ENCODE measurements at places on chromosomes 16 and 17.

DNA sequence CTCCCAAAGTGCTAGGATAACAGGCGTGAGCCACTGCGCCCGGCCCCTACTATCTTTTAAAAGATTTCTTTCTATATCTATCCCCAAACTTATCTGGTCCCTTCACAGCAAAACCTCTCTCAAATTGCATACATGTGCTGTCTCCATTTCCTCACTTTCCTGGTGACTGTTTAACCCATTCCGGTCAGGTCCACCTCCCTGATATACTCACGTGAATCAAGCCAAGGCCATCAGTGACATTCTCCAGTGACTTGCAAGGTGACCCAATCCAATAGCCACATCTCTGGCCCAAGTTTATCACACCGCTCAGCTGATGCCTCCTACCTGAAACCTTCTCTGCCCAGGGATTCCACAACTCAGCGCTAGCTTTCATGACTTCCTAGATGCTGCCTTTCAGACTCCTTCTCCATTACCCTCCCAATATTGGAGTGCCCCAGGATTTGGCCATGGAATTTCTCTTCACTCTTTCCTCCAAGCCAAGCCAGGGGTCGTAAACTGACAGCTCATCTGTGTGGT is 1.4 kb upstream of the CTCF start:
- DNase-seq, result no peak

DNA sequence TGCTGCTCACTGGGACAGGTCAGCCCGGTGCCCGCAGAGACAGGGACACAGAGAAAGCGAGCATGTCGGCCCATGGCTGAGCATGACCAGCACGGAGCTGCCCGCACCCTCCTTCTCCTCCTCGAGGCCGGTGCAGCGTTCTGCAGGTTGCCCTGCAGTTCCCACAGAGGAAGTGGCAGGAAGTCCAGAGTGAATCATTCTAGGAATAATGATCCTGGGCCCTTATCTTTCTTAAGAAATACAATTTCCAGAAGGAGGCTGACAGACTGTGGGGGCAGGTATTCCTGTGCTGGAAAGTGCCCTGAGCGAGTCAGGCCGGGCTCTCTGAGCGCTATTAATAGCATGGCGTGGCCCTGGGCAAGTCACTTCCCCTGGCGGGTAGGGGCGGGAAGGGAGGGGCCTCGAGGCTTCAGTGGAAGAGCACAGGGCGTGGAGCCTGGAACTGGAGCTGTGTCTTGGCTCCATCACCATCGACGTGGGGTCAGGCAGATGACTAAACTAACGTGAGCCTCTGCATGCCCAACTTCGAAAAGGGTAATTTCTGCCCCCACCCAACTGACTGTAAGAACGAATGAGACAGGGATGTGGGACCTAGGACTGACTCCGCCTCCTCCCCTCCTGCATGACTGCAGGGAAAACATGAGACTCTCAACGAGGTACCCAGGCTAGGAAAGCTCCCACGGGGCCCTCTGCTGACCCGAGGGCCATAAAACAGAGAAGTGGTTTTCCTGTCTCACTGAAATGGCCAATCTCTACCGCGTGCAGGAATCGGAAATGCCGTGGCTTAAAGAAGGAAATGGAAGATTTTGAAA is 9.8 kb downstream of the TMEM204 start:
- DNase-seq, result no peak

DNA sequence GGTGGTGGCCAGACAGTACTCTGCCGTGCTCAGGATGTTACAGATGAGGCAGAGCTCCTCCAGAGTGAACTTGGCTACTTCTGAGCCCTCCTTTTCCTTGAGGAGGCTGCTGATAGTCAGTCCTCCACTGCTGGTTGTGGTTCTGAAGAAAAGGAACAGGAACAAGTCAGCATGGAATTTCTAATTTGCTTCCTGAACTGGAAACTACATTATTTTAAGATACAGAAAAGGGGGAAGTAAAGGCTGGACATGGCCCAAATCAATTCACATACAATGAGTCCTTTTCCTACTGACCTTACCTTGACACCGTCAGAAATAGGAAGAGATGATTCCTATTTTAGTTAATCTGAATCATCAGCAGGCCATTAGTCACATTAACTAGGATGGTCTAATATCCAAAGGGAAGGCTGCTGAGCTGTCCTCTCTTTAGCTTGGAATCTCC is 154.2 kb downstream of the VPS53 start:
- no peak for DNase-seq

- no peak for DNase-seq
Measured at GRCh38 chr17:18016426-18016825, 22.5 kb downstream of the ATPAF2 start.

DNA sequence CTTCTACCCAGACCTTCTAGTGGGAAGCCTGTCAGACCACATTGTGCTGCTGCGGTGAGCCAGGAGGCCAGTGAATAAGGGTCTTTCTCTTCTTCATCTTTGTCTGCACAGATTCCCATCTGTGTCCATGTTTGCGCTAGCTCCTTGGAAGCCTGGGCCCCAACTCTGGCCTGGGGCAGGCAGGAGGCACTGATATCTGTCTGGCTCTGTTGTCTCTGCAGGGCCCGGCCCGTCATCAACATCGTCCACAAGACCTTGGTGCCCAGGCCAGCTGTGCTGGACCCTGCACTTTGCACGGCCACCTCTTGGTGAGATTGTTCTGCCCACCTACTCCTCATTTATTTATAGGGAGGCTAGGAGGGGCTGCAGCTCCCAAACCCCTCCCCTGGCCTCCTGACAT is 18.3 kb downstream of the ITGA3 start:
- DNase-seq, result no peak

GRCh38 chr16:77723108-77723514 is 797 bp downstream of the NUDT7 start:
- no peak for DNase-seq

- DNase-seq, result no peak
Measured at GRCh38 chr17:74082886-74083285, 120.6 kb upstream of the RPL38 start.

DNA sequence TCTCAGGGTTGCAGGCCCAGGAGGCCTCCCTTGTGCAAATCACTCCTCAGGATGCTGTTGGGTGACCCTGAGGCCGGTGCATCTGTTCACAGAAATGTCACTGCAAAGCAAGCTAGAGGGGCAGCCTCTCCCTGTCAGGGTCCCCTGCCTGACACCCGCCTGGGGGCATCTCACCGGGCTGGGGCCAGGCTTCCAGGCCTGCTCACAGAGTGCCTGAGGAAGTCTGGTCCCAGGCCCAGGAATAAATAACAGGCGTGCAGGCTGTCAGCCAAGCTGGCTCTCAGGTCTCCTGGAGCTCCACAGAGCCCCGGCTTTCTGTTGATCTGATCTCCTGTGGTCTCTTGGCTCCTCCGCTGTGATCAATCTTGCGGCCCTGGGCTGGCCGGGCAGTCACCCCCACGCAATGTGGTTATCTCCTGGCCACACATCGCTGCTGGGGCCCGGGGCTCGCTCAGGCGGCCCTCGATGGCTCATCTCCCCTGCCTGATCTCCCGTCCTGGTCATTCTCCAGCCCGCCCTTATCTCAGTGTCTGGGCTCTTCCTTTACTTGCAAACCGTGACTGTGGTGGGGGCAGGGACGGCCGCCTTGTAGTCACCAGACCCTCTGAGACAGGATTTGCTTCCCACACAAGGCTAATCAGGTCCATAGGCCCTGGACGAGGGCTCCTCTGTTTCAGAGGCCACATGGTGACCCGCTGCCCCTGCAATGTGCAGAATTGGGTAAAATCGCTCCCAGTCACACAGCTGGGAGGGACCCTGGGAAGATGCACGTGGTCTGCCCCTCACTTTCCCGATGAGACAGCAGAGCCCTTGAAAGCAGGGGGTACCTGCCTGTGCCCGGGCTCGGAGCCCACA is 231.2 kb upstream of the GSE1 start:
- DNase-seq, result no peak

- no peak for DNase-seq
Measured at GRCh38 chr17:4074831-4075495, 67.9 kb downstream of the ZZEF1 start.

DNA sequence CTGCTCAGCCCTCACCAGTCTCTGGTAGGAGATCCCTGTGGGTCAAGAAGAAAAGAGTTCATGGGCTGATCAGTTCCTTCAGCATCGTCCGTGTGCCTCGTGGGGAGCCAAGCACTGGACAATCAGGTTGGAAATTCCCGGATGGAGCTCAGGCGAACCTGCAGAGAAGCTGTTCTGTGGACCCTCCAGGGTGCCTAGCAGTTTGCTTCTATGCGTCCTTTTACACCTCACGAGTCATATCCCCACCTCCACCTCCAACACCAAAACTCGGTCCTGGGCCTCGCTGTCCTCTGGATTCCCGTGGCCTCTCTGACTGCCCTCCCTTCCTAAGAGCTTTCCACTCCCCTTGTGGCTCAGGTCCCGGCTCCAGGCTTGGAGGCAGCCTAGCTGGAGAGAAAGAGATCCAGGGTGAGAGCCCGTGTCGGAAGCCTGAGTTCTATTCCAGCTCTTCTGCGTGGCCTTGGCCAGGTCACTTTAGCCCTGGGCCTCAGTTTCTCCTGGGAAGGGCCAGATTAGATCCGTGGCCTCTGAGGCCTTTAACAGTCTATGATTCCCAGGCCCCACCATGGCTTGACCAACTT is 26.2 kb upstream of the PIK3R6 start:
- no peak for DNase-seq

- DNase-seq, result no peak
Measured at GRCh38 chr17:12726131-12726530, 60.4 kb downstream of the MYOCD start.

DNA sequence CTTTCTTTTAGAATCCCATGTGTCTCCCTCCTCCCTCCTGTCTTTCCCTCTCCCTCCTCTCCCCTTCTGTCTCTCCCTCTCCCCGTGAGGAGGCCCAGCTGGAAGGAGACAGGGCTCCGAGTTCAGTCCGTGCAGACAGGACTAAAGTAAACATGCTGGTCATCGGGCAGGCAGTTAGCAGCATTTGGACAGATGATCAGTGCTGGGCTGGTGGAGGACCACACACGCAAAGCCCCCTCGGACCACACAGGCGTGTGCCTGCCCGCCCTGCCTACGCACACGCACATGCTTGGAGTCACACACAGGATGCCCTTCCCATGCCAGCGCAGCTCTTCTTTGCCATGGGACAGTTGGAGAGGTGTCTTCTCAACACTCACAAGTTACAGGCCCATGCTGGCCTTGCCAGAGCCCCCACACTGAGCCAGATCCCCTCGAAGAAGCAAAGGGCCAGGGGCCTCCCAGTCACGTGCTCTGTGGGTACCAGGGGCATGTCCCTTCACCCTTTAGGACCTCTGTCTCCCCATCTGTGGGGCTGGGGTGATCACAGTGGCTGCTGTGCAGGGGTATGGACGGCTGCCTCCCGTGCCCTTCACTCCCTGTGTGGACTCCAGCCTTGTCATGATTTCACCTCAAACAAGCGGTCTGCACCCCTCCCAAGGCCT is 215.7 kb upstream of the FOXF1 start:
- DNase-seq, result no peak

DNA sequence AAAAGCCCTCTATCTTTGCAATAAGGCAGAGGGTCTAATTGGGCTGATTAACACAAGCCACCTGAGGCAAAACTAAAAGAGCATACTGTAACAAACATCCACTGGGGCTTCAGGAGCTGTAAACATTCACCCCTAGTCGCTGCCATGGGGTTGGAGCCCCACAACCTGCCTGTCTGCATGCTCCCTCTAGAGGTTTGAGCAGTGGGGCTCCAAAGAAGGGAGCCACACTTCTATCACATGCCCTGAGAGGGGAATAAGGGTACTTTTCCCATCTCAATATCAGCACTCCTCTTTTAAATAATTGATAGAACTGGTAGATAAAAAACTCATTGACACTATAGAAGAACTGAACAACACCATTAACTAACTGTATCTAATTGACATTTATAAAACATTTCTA is 130.1 kb upstream of the COX10 start:
- no peak for DNase-seq

DNA sequence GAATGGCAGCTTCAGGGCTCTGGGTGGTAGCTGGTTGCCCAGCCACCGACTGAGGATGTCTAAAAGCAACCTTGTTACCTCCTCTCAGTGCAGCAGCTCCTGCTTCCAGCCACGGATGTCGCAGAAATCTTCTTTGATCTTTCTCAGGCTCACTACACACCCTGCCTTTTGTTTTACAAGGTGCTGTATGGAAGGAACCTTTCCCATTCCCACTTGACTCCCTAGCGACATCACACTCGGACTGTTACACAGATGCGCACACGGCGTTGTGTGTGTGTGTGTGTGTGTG is 135.8 kb upstream of the CPHXL start:
- DNase-seq, result no peak

GRCh38 chr16:1439058-1439698 is 5.2 kb downstream of the CCDC154 start:
- no peak for DNase-seq

GRCh38 chr16:81478876-81479511 is 34.4 kb downstream of the CMIP start:
- no peak for DNase-seq

DNA sequence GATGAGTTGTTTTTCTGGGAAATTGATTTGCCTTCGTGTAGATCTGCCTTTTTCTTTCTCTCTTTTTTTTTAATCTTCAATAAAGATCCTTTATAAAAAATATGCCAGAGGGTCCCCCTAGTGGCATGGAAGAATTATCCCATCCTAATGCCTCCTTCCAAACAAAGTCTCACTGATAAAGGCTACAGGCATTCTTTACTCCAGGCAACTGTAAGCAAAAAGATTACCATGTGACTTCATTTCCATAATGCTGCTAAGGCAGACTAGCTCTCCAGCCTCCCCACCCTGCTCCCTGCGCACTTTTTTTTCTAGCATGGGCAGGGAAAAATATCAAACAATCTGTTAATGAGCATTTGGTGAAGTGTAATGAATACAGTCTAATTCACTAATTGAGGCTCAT is 220.2 kb upstream of the CDH8 start:
- DNase-seq, result no peak

DNA sequence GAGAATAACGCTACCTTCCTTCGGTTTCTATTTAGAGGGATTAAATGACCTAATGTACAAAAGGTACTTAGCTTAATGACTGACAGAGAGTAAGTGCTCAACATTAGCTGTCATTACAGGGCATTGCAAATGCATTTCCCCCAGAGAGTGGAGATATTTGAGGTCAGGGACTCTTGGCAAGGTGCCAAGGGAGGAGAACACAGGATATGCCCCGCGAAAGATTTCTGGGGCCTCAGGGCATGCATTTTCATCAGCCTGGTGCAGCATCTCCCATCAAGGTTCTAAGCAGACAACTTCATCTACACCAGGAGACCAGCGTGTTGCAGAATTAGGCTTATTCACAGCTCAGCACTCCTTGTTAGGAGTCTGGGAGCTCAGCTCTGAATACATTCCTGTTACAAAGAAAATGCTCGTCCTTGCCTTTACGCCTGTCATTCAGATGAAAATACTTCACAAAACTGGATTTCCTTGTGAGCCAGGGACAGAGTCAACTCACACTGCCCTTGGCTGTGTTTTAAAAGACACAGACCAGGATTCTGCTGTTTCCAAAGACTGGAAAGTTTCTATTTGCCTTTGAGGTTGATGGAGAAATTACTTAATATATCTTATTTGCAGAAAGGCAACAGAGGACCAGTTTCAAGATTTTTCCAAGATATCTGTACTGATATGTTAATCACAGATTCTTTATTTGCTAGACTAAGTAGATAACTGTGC is 108.2 kb downstream of the VAT1L start:
- no peak for DNase-seq

DNA sequence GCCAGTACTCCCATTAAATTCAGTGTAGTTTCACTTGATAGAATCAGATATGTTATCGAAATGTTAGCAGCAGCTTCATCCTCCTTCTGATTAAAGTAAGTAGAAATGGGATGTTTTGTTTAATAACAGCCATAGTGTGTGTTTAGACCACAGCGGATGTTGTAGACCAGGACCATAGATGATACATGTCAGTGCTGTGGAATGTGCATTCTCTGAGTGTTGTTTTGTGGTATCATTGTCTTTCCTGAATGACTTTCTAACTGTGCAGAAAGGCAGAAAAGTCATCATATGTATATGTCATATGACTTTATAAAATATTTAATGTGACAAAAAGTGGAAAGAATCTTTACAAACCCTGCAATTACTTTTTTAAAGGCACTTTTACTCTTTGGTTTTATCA is 55.6 kb downstream of the CYLD start:
- no peak for DNase-seq

Measured in stimulated activated CD8-positive, alpha-beta memory T cell treated with anti-CD3 and anti-CD28 coated beads, Interleukin-4, amount 100 ng/mL, for 1 hour (primary cell).